ENCODE measurements at places on chromosomes 1 and 21.

DNA sequence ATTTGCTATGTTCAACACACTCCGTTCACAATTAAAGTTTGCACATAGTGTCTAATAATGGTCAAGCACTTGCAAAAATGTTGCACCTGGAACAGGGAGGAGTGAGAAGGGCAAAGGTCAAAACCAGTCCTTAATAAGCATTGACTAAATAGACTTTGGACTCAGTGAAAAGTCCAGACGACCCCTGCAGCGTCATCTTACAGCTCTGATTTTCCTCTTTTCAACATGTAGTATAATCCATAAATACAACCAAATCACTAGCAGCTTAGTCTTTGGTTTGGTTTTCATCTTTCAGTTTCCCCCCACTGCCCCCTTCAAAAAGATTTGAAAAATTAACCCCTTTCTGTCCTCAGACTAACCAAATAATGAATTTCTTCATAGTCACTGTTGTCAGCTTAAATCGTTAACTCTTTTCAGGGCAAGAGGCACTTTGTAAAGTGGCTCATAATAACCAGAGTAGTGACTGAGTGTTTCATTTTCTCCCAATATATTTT is 290.3 kb downstream of the PTPRC start:
- DNase-seq: no peak

DNA sequence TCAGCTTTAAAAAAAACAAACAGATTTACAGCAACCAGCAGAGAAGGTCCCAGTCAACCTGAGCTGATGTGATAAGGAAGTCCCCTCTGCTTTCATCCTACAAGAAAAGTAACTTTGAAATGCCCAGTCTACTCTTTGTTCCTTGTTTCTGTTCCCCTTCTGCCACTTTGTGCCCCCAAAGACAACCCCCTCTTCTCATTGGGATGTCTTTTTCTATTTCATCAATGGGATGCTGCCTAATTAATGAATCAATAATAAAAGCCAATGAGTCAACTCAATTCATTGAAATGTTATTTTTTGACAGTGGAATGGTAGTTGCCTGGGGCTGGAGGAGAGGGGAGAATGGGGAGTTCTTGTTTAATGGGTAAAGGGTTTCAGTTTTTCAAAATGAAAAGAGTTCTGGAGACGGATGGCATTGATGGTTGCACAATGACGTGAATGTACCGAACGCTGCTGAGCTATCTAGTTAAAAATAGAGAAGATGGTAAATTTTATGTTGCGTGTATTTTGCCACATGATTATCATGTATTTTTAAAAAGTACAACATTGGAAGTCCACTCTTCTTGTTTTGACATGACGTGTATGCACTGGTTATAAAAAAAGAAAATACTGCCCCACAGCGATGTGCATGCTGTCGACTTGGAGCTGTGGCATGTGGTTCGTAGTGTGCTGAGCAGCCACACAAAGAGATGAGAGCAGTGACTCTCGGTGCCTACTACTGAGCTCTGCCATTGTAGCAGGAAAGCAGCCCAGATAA is 22.4 kb upstream of the PADI2 start:
- DNase-seq: no peak

- no peak for DNase-seq
Measured at GRCh38 chr1:226381226-226381998, 26.5 kb downstream of the PARP1 start.

DNA sequence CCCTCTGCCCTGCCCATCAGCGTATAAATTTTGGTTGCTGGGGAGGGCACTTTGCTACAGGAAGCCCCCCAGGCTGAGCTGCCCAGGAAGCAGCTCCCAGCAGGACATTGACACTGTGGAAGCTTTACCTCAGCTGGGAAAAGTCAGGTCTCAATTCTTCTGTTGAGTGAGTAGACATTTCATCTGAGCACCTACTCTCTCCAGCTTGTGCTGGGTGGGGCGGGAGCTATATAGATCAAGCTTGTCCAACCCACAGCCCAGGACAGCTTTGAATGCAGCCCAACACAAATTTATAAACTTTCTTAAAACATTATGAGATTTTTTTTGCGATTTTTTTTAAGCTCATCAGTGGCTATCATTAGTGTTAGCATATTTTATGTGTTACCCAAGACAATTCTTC is 9.4 kb downstream of the NIPAL3 start:
- no peak for DNase-seq

DNA sequence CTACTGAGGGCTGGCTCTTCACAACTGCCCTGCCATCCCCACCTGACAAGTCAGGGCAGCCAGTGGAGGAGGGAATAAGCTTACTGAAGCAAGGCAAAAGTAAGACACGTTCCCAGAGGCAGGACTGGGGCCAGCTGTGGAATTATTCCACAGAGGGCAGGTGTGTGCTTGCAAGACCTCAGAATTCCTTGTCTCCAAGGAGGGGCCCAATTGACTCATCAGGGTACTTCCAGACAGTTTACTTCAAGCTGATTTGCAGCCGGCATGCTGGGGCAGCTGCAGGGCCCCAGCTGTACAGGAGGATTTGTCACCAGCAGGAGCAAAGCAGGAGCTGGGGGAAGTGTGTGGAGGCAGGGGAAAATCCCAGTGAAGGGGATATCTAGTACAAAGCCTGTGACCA is 167.5 kb upstream of the CAMK1G start:
- DNase-seq: no peak

DNA sequence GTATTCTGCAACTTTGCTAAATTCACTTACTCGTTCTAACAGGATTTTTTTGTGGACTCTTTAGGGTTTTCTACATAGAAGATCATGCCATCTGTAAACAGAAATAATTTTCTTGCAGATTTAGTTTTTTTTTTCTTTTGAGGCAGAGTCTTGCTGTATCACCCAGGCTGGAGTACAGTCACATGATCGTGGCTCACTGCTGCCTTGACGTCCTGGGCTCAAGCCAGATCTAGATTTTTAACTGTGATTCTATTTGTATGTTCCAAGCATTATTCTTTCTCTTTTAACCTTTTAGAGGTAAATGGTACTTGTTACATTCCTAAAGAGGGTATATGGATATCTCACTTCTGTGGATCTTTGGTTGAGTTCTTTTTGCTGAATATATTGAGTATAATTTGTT is 18.6 kb downstream of the FABP3 start:
- DNase-seq: no peak

- no peak for DNase-seq
Measured at GRCh38 chr1:94863297-94863911, 43.2 kb downstream of the SLC44A3 start.

DNA sequence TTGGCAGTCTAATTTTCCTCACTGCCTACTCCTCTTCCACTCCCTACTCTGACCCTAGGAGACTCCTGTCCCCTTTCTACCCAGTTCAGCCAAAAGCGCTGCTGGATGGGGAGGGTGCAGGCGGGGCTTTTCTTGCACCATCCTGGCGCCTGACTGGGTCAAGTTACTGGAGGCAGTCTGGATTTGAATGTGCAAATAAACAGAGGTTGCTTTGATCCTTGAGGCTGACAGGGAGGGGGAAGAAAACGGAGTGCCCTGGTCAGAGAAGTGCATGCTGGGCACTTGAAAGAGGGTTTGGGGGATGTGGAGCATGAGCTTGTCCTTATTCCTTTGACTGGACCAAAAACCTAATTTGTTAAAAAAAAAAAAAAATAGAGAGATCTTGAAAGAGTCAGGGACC is 76.8 kb upstream of the SOX13 start:
- DNase-seq: no peak

DNA sequence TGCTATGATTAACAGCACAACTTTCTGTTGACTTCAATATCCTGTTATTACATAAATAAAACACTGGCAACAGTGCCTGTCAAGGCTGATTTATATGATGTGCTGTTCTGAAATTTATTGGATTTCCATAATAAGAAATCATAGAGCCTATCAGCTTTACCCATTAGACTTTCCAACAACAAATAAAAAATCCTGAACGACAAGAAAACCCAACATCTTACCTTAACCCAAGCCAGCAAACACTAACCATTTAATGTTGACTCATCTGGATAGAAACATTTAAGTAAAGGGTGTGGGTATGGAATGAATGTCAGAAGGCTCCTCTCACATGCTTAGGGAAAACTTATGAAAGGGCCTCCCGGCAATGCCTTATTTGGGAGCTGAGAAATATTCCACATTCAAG is 165.1 kb downstream of the SLC45A1 start:
- DNase-seq: no peak

GRCh38 chr1:48236716-48237470 is 14.4 kb downstream of the SLC5A9 start:
- DNase-seq: no peak

DNA sequence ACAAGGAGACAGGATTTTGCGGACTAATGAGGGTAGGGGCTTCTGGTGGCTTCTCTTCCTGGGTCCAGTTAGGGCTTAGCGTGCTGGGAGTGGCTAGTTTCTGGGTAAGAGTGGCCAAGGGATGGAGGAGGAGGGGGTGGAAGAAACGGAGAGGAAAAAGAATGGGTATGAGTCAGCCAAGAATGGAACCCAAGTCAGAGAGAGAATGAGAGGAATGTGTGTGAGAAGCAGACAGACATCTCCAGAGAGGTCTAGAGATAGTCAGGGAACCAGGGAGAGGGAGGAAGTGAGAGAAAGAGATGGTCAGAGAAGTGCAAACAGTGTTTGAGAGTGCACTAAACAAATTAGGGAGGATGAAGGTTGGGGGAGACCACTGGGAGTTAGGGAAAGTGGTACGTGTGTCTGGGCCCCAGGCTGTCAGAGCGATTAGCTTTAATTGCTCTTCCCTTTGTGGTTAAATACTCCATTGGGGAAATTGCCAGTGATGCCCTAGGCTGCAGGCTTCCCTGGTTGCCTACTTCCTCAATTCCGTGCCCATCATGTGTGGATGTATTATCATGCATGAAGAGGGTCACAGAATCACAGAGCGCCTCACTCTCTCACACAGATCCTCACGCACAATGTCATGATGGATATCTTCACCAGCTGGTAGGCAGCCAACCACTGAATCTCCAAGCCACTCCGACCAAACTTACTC is 1.4 kb downstream of the PEA15 start:
- no peak for DNase-seq

DNA sequence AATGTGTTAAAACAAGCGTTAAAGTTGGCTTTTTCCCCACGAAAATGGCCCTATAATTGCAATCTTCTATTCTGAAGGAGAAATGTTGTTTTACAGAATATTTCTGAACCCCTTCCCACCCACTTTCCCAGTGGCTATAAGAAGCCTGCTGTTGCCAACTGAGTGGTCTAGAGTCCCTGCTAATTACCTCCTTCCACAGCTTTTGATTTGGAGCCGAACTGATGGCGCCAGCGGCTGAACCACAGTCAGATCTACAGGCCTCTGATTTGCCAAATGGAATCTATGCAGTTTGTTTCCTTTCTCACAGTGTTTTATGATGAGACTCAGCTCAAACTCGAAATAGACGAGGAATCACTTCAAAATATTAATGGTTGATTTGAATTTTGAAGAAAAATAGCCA is 76.0 kb upstream of the C1orf105 start:
- no peak for DNase-seq

- DNase-seq: peak; percentile 24
Measured at GRCh38 chr1:3482378-3482849, 27.9 kb downstream of the ARHGEF16 start.

DNA sequence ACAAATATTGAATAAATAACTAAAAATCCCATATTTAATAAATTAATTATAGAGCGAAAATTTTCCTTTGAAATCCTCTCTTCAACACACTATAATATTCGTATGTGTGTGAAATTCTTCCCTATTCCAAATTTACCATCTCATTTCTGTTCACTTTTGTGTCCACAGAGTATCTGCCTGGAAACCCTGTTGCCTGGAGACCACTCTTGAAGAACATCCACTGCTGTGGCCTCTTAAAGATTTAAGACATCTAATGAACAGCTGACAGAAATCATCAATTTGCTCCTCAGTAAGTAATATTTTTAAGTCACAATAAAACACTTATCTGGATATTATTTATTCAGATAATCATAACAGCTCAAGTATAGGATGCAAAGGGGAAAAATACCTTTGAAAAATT is 69.7 kb downstream of the CYYR1 start:
- DNase-seq: no peak

- DNase-seq: no peak
Measured at GRCh38 chr1:172497230-172497629, 35.7 kb upstream of the SUCO start.

- no peak for DNase-seq
Measured at GRCh38 chr1:171286032-171286705, 27.8 kb upstream of the FMO4 start.

- no peak for DNase-seq
Measured at GRCh38 chr1:75632350-75632949, 21.5 kb upstream of the SLC44A5 start.

GRCh38 chr1:50665413-50665812 is 242.2 kb upstream of the DMRTA2 start:
- no peak for DNase-seq

- DNase-seq: peak; percentile 31
Measured at GRCh38 chr1:1013922-1014648, 788 bp downstream of the ISG15 start.

DNA sequence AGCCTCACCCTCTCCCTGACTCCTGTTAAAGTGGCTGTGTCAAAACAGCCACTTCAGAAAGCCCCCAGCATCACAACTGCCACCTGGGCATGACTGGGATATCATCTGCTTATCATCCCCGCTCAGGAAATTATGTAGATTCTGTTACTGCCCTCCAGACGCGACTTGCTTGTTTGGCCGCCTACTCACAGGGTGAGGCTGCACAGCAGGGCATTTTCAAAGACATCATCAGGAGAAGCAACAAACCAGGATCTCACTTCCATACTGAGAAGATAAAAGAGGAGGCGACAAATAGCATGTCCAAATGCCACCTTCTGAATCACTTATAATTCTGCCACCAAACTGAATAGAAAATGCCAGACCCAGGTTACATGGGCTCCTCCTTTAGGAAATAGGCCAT is 94.8 kb downstream of the MIS18A start:
- DNase-seq: no peak

GRCh38 chr1:86826856-86827255 is 87.1 kb downstream of the SELENOF start:
- no peak for DNase-seq

DNA sequence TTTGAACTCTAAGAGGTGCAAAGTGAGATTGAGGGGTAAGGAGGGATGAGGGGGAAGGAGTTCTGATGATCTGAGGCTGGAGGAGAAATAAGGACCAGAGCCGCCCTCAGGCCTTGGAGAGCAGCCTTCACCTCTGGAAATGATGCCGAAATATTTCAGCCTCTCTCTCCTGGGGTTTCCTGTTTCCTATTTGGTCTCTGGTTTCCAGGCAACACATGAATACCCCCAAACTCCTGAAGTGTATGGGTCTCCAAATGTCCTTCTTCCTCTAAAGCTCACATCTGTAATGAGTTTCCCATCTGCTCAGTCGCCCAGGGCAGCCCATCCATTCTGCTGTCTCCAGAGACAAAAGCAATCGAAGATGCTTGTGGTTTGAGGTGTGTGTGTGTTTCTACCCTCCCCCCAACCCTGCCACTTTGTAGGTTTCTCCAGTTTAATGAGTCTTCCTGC is 52.0 kb upstream of the FAM20B start:
- no peak for DNase-seq

GRCh38 chr1:24421502-24421901 is 5.9 kb downstream of the NIPAL3 start:
- DNase-seq: no peak

- no peak for DNase-seq
Measured at GRCh38 chr1:63200676-63201075, 121.7 kb upstream of the FOXD3 start.
